ENCODE measurements at places on chromosomes 2 and 18.

- DNase-seq: no peak
Observed at GRCh38 chr18:48356151-48356745, 52.9 kb downstream of the ZBTB7C start.

- DNase-seq: no peak
Observed at GRCh38 chr2:239454507-239454906, 53.7 kb upstream of the HDAC4 start.

DNA sequence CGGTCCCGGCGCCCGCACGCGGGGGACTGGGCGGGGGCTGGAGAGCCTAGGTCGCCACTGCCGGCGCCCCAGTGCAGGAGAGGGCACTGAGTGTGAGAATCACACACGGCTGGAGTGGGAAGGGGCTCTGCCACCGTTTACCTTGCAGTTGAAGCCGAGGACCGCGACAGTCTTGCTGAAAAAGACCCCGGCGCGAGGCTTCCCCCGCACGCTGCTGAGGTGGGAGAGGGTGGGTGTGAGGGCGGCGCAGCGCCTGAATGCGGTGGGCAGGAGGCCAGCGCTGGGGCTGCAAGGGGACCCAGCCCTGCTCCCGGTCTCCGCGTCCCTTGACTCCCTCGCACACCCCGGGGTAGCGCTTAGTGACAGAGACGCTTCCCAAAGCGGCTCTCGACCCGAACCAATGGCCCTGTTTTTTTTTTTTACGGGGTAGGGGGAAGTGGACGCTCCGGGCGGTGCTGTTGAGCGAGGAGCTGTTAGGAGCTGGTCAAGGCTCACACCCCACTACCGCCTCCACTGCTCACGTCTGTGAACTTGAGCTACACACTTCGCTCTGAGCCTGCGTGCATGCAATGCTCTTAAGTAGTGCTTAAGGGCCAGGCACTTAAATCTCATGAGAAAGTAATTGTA lies 794 bp downstream of the NOTO start:
- DNase-seq: no peak

DNA sequence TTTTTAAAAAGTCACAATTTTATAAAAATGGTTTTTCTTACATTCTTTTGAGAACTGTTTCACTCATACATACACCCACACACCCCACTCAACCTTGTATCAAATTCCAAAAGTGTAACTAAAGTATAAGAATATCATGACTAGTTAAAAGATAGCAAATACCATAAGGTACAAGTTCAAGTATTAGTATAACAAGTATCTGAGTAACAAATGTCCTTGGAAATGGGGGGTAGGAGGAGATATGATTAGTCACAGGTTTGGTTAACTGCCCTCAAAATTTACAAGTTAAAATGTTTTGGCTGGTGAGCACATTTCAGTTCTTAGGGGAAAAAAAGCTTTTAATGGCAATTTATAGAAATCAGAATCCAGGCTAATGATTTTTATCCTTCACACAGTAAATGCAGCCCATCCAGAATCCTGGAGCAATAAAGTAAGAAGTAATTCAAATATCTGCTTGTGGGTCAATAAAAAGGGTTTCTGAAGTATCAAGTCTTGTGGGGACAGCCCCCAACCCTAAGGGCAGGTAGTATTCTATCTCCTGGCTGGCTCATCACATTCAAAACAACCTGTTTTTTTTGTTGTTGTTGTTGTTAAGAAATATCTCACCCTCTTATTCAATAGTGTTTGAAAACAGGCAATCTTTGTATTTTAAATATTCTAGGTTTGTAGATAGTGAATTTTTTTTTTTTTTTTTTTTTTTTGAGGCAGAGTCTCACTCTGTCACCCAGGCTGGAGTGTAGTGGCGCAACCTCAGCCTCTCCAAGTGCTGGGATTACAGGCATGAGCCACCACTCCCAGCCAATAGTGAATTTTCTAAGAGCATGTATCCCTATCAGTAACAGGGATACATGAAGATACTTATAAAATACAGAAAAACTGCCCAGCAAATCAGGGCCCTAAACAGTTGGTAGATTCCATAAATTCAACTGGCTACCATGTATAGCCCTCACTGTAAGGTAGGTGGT lies 14.5 kb downstream of the IAH1 start:
- no peak for DNase-seq

DNA sequence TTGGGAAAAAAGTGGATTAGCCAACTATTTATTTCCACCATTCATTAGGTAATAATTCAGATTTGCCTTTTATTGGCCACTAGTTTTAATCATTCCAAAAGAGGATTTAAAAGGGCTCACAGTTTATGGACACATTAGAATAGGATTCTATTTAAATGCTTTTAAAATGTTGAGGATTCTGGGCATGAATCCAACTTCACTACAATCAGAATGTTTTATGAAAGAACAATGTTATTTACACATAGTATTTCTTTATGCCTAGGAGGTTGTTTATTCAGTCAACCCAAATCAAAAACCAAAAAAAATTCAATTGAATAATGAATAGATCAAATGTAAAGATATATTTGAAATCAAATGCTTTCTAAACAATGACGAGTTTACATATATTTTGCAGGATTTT lies 232.2 kb downstream of the GULP1 start:
- DNase-seq: no peak

- no peak for DNase-seq
Observed at GRCh38 chr2:225027061-225027762, 15.1 kb downstream of the DOCK10 start.

DNA sequence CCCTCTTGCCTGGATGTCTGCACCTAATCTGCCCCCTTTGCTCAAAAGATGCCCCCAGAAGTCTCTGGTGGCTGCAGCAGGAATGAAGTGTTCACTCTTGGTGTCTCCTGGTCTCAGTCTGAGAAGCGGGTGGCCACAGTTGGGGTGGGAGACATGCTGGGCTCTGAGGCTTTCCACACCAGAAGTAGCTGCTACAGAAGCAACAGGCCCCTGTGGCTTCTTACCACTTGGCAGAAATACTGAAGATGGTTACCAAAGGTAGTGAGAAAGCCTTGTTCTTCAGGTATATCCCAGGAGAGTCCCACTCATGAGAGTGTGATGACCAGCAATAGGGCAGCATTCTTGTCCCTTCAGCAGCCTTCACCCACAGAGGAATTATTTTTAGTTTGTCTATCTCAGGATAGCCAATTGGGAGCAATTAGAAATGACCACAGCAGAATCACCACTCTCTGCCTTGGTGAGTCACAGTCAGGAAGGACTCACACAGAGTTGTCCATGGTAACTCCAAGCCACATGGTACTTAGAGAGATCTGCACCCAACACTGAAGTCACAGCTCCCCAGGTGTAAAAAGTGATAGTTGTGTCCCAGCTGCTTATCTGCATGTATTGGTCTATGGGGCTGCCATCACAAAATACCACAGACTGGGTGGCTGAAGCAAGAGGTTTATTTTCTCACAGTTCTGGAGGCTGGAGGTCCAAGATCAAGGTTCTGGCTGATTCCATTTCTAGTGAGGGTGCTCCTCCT lies 169.8 kb upstream of the ID2 start:
- no peak for DNase-seq

DNA sequence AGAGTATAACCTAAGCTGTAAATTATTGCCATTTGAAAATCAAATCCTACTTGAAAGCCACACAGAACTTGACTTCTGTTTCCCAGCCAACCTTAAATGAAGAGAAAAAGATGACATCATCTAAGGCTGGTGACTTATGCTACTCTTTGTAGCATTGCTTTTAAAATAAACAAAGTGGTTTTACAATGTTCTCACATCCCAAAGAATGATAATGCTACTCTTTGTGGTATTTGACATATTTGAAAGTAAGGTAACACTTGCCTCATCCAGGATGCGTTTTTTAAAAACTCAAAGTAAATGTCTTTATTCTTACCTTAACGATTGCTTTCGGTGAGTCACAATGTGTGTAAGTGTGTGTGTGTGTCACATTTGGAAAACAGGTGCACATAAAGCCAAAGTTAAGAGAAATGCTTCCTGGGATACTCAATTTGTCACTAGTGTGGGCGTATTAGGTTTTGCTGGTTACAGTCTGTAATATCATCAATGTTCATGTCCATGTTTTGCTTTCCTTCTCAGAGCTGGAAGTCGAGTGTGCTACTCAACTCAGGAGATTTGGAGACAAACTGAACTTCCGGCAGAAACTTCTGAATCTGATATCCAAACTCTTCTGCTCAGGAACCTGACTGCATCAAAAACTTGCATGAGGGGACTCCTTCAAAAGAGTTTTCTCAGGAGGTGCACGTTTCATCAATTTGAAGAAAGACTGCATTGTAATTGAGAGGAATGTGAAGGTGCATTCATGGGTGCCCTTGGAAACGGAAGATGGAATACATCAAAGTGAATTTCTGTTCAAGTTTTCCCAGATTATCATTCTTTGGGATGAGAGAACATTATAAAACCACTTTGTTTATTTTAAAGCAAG lies 2.6 kb downstream of the PMAIP1 start:
- no peak for DNase-seq

DNA sequence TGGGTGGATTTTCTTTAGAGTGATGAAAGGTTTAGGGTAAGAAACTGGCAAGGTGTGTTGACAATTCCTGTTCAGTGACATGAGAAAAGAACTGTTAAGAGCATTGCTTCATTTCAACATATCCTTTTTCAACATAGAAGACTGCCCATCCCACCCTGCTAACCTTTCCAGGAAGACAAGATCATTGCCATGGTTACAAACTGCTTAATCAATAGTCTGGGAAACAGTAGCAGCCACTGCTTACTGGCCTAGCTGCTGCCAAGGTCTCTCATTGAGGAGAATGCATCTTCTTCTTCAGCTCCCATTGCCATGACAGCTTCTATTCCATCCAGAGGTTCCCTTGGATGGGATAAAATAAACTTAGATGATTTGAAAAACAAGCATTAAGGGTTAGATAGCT lies 212.1 kb downstream of the LRRTM1 start:
- no peak for DNase-seq

DNA sequence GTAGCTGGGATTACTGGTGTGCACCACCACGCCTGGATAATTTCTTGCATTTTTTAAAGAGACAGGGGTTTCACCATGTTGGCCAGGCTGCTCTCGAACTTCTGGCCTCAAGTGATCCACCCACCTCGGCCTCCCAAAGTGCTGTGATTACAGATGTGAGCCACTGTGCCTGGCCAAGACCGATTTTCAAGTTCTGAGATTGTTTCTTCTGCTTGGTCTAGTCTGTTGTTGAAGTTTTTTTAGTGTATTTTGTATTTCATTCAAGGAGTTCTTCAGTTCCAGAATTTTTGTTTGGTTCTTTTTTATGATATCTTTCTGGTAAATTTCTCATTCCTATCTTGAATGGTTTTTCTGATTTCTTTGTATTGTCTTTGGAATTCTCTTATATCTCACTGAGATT lies 96.4 kb downstream of the ANKRD12 start:
- no peak for DNase-seq

- DNase-seq: no peak
Observed at GRCh38 chr2:45862843-45863242, 211.4 kb downstream of the PRKCE start.

DNA sequence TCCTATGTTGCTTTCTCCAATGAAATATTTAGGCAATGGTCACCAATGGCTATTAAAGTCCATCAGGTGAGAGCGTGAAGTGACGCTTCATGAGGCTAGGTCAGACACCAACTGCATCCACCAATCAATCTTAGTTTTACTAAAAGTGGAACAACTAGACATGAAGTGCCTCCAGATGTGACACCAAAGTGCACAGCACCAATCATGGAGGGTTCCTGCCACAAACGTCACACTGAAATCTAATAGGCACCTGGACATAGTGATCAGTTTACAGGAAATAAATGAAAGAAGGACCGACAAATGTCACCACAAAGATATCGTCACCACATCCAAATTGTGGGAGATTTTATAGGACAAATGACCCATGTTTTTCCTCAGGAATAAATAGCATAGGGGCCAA lies 70.5 kb downstream of the PSMG2 start:
- no peak for DNase-seq

DNA sequence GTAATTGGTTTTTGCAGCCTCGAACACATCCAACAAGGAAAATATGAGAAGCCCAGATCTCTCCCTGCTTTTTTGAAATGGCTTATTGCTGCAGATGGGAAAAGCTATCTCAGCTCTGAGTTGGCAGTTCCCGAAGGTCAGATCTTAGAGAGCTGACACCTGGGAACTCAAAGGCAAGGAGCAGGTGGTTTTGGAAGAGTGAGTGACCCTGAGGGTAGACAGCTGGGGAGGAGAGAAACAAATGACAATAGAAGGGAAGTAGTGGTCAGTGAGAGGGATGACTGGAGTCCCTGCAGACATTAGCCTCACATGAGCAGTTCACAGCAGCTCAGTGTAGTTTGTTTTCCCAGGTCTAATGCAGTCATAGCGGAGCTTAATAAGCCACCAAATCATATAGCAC lies 317.9 kb downstream of the STK39 start:
- no peak for DNase-seq

- no peak for DNase-seq
Observed at GRCh38 chr2:19871836-19872235, 29.9 kb downstream of the TTC32 start.

- no peak for DNase-seq
Observed at GRCh38 chr2:1321321-1321720, 91.9 kb upstream of the TPO start.

- DNase-seq: no peak
Observed at GRCh38 chr2:160110674-160111239, 48.3 kb upstream of the PLA2R1 start.

DNA sequence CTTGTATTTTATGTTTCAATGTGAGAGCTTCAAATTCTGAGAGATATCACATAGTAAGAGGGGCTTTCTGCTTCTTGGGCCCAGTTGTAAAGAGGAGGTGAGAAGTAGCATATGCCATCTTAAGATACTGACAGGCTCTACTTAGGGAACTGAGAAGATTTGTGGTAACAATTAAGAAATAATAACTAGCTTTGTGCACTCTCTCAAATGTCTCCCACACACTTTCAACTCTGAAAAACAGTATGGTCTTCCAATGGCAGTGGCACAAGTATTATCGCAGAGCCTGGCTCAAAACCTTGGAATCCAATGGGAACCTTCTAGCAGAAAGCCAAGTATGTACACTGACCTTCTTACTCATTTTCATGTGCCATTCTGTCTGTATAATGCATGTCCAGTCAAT lies 80.3 kb upstream of the FAM237A start:
- DNase-seq: no peak

DNA sequence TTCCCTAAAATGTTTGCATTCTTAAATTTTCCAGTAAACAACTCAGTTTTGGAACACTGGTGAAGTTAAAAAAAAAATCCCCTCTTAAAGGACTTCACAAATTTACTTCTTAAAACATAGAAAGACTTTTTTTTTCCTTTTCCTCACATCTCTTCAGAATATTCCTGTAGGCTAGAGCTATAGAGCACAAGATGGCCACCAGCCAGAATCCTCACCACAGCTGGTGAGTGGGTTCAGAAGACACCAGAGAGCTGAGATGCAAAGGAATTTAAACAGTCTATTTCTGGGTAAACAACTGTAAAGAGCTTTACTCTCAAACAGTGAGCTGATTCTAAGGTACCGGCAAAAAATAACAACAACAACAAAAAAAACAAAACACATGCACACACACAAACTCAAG lies 252.8 kb downstream of the LRP1B start:
- no peak for DNase-seq

- DNase-seq: no peak
Observed at GRCh38 chr2:216147172-216148131, 38.3 kb downstream of the XRCC5 start.
